ENCODE measurements at places on chromosomes 16 and 17.

- DNase-seq = no peak
Measured at GRCh38 chr16:57007050-57007449, 17.7 kb downstream of the NLRC5 start.

GRCh38 chr16:2979669-2980226, 498 bp downstream of the PKMYT1 start:
- DNase-seq = no peak

DNA sequence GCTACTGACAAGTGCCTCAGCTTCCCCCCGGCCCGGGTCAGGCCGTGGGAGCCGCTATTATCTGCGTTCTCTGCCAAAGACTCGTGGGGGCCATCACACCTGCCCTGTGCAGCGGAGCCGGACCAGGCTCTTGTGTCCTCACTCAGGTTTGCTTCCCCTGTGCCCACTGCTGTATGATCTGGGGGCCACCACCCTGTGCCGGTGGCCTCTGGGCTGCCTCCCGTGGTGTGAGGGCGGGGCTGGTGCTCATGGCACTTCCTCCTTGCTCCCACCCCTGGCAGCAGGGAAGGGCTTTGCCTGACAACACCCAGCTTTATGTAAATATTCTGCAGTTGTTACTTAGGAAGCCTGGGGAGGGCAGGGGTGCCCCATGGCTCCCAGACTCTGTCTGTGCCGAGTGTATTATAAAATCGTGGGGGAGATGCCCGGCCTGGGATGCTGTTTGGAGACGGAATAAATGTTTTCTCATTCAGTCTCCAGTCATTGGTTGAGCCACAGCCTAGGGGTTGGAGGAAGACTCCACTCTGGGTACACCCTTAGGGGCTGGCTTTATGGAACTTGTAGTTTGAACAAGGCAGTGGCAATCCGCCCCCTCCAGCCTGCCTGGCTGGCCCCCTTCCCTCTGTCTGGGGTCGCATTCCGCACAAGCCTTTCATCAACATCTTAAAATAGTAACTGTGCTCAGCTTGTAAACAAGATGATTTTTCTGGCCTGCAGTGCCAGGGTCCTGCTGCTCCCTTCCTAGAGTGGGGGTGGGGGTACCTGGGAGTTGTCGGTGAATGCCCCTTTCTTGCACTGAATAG, 4.1 kb downstream of the SYNGR2 start:
- no peak for DNase-seq

DNA sequence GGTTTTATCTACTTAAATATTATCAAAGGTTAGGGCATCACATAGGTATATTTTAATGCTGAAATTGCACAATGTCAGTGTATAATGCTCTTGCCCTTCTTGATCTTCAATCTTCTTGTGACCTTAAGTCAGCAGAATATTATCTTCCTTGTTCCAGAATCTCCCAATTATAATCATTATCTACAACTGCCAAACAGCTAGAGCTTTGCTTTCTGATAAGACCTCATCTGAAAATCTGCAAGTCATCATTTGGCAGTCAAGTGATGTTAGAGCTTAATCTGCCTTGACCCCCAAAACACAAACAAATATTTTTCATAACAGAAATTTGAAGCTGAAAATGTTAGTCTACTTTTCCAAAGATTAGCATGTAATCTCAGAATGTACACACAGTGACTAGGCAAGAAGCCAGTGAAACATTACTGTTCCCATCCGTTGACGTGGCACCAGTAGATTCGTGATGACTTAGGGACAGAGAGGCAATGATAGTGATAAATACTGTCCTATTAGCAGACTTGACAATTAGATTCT, 19.8 kb downstream of the REXO5 start:
- no peak for DNase-seq

GRCh38 chr17:65583921-65584603, 22.6 kb upstream of the AXIN2 start:
- no peak for DNase-seq

DNA sequence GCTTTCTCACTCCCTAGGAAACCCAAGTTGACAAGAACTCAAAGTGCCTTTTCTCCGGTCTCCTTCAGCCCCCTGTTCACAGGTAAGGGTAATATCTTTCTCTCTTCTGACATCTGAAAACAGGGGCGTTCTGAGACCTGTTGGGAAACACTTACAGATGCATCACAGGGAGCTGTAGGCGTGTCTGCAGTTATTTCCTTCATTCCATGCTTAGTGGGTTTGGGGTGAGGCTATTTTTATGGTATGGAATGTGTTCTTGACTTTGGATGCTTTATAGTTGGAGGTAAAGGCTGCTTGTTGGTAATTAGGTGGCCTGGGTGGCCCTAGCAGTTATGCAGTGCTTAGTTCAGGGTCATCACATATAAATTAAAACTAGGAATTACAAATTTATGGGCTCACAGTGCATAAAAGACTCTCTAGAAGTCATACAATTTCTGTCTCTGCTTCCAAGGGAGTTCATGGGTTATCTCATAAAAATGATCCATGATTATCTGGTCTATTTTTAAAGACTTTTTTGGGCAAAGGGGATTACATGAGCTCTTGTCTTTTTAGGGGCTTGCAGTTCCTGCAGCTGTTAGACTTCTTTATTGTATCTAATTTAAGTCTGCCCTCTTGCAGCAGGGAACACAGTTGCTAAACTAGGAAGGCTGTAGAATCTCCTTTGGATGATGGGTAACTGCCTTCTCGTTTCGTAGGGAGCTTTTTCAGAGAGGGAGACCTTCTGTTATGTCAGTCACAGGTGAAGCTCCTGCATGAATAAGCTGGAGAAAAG, 10.2 kb downstream of the SOCS7 start:
- no peak for DNase-seq

- DNase-seq = no peak
Measured at GRCh38 chr16:75502916-75503605, 7.8 kb upstream of the CHST6 start.

- no peak for DNase-seq
Measured at GRCh38 chr17:30389756-30390300, 11.1 kb downstream of the CPD start.

DNA sequence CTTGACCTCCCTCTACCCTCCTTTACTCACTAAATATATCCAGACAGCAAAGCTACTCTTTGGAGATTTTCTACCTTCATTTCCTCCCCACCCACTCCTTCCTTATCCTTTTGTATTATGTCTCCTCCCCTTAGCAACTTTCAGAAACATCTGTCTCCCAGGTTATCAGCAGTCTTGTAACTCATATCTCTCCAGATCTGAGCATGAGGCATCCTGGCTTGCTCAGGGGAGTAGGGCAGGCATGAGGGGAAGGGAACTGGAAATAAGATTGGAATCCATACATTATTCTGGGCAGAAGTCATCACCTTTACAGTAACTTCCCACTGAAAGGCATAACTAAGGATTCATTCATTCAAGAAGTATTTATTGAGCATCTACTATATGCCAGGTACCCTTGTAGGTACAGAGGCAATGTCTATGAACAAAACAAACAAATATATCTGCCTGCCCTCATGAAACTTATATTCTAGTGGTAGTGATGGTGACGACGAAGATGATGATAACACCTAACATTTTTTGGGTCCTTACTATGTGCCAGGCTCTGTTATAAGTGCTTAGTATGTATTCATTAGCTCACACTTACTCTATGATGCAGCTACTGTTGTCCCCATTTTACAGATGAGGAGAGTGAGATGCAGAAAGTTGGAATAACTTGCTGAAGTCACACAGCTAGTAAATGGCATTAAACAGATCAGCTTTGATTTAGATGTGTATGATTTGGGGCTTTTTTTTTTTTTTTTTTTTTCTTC, 123.9 kb upstream of the CACNG3 start:
- DNase-seq = no peak

GRCh38 chr17:1126250-1126797, 53.5 kb downstream of the ABR start:
- no peak for DNase-seq

DNA sequence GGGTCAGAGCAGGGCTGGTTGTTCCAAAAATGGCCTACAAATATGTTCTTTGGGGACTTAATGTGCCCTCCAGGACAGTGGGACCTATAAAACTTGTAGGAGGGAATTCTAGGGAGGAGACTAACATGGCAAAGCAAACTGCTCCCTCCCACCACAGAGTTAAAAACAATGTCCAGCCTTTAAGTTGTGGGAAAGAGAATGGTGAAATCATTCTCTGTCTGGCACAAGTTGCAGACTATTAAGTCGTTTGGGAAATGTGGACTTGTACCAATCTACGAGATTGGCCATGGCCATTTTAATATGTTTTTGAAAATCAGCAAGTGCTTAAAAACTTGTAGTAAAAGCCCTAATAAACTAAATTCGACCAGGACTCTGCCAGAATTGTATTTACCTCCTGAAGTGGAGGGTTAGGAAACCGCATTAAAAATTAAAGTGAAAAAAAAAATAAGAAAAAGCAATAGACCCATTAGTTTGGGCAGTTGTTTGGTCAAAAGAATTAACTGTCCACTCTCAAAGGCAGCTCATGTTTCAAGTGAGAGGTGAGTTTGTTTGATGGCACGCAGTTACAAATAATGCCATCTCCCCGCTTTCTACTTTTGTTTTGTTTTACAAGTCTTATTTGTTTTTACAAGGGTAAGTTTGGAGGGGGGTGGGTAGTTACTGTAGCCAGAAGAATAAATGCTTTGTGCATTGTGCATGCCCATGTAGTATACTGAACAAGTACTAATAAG, 32.4 kb downstream of the ANKFN1 start:
- DNase-seq = no peak

- no peak for DNase-seq
Measured at GRCh38 chr17:17075125-17075781, 33.0 kb downstream of the MPRIP start.

- no peak for DNase-seq
Measured at GRCh38 chr17:69651921-69652320, 237.4 kb downstream of the MAP2K6 start.

DNA sequence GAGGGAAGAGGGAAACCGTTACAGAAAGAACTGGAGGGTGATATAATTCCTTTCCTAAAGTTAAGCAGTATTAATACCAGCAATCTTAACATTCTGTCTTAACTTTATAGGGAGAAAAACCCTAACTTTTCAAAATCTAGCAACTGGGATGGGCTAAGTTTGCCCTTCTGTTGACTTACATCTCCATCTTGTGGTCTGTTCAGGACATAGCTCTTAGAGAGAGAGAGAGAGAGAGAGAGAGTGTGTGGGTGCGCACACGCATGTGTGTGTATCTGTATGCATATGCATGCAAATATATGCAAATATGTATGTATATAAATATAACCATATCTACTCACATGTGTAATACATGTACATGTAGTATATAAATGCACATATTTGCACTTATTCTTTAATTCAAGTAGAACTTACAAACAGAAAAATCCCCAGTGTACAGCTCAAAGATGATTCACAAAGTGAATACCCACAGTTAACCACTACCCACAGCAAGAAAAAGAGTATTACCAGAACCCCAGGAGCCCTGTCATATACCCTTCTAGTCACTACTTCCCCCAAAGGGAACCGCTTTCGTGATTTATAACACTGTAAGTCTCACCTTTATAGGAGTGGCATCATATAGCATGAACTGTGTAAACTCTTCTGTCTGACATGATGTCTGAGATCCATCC, 46.5 kb downstream of the STX8 start:
- no peak for DNase-seq
